CD4-positive, alpha-beta T cell treated with Interleukin-12 subunit alpha and Interleukin-12 subunit beta, for 1 hour (primary cell): ENCODE measurements at places on chromosomes 2 and 18.

DNA sequence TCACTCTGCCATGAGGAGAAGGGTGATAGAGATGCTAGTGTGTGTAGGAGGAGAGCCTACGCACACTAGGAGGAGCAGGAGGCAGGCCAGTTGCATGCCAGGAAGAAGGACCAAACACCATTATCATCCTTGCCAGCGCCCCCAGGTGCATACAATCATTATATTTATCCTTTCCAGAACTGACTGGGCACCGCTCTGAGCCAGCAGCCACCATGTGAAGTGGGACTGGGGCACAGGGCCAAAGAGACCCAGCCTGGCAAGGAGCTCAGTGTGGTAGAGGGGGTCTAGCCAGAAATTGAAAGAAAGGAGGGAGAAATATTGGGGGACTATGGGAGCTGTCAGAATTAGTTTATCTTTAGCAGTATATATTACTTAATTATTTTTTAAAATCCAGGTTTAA is 8.3 kb upstream of the GPR148 start:
- DNase-seq: no peak

DNA sequence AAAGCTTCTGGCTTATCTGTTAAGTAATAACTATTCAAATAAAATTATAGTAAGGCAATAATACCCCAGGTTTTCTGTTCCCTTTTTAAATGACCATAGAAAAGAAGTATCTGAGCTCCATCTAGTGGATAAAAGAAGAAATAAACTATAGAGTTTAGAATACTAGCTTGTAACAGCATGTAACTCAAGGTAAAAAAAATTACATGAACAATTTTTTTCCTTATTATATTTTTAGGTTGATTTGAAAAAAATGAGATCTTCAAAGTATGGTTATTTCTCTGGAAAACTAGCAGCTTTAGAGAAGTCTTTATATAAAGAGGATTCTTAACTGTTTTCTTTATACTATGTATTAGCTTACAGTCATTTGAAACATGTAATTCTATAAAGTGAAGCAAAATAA is 58.1 kb downstream of the NCKAP1 start:
- peak; percentile 12 for DNase-seq

GRCh38 chr2:16537347-16537746 is 128.3 kb downstream of the CYRIA start:
- DNase-seq: no peak

DNA sequence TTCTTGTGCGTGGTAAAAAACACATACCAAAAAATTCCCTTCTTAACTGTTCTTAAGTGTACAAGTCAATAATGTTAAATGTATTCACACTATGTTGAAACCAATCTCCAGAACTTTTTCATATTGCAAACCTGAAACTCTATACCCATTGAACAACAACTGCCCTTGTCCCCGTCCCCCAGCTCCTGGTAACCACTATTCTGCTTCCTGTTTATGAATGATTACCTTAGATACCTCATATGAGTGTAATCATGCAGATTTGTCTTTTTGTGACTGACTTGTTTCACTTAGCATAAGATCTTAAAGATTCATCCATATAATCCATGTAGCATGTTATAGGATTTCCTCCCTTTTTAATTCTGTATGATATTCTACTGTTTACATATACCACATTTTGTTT is 59.9 kb downstream of the NAT8 start:
- DNase-seq: no peak

- no peak for DNase-seq
Observed at GRCh38 chr18:67218556-67218955, 298.0 kb downstream of the DSEL start.

- no peak for DNase-seq
Observed at GRCh38 chr2:193566276-193566675, 1371.5 kb upstream of the TMEFF2 start.

DNA sequence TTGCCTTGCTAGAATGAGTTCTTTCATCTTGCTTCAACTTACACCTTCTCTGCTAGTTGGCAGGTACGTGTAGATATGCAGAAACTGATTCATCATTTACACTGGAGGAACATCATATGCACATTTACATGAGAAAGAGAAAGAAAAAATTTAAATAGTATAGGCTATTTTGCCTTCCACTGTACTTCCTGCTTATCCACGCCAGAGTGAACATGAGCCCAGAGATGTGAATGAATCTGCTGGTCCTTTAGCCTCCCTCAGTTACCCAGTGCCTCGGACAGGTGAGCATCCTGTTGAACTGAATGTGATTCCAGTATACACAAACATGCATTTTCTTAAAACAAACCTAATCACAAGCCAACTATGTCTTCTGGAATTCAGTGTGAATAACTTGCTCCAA is 83.6 kb downstream of the SESTD1 start:
- DNase-seq: no peak

DNA sequence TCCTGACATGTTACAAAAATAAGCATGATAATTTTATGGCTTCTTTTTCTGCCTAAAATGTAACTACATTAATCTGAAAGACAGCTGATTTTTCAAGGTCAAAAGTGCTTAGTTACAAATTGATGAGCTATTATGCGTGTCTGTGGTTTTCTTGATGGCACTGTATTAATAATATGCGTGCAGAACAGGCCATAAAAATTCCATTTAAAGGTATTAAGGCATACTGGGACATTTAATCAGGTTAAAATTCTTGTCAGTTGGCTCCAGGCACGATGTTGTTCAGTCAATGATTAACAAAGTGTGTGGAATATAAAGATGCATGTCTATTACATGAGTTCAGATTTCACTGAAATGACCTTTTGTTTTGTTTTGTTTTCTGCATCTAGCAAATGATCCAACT is 420.1 kb upstream of the ZNF804A start:
- no peak for DNase-seq

GRCh38 chr2:26299471-26300101 is 46.4 kb upstream of the SELENOI start:
- DNase-seq: peak; percentile 23
